Effector CD8-positive, alpha-beta T cell (primary cell): ENCODE measurements at places on chromosomes 5 and 9.

DNA sequence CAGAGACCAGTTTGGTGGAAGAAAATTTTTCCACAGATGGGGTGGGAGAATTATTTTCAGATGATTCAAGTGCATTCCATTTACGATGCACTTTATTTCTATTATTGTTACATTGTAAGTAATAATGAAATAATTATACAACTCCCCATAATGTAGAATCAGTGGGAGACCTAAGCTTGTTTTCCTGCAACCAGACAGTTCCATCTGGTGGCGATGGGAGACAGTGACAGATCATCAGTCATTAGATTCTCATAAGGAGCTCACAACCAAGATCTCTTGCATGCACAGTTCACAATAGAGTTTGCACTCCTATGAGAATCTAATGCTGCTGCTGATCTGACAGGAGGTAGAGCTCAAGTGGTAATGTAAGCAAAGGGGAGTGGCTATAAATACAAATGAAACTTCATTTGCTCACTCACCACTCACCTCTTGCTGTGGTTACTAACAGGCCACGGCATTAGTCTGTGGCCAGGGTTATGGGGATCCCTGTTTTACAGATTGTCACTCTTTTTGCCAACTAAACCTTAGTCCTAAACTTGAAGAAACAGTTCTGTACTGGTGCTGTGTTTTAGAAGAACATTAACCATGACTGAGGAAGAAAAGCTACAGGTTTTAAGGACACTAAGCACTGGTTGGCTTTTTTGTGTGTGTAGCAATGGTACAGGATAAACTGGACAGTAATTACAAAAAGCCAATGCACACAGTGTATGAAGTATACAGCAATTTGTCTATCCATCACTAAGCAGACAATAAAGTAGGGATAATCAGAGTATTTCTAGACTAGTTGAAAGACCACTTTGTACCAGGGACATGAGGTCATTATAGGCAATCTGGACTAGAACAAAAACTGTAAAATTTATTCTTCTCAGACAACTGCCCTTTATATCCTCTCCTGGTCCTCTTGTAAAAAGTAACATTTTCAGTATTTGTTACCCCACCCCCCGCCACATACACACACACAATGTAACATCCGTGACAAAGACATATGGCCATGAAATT, 9.9 kb downstream of the TMEM232 start:
- DNase-seq, result no peak

DNA sequence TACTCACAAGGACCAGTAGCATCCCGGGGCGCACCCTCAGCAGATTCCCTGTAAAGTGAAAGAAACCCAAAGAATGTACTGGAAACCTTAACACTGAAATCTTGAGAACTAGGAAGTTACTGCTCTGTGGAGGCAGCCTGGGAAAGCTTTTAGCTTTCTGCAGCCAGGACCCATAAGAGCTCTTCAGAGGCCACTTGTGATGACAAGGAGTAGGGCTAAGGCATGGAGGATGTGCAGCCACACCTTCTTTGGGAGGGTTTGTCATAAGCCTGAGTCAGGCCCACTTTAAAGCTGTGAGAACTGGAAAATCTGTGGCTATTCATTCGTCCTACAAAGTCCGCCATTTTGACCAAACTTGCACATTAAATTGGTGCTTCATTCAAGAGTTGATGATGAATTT, 291.1 kb upstream of the TLE4 start:
- DNase-seq, result no peak

- no peak for DNase-seq
These were observed 1171.6 kb upstream of the CDH18 start for GRCh38 chr5:21159510-21160059.

DNA sequence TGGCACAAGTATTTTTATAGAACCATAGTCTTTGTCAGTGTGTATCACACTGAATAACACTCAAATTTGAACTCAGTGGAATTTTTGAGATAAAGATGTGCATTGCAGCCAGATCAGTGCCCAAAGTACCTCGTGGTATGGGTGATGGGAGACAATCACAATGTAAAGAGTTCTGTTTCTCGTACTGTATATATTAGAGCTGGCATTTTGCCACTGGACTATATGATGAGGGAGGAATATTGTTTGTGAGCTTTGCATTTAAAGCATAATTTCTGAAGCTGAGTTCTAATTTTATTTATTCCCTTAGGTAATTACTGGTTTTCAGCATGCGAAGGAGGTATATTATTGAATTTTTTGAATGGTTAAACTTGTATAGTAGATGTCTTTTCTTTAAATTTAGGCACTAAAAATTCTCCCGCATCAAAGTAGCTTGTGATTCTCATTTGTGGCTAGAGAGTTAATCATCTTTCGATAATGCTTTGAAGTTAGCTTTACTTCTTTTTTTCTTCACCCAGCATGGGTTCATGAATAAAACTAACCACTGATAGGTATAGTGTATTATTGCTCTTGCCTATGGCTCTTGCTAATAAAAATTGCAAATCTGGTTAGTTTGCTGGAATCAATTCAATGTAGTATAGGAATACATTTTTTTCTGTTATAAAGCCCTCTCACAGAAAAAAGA, 43.1 kb downstream of the PAM start:
- no peak for DNase-seq

GRCh38 chr9:133109931-133110650, 10.9 kb downstream of the RALGDS start:
- DNase-seq, result no peak

DNA sequence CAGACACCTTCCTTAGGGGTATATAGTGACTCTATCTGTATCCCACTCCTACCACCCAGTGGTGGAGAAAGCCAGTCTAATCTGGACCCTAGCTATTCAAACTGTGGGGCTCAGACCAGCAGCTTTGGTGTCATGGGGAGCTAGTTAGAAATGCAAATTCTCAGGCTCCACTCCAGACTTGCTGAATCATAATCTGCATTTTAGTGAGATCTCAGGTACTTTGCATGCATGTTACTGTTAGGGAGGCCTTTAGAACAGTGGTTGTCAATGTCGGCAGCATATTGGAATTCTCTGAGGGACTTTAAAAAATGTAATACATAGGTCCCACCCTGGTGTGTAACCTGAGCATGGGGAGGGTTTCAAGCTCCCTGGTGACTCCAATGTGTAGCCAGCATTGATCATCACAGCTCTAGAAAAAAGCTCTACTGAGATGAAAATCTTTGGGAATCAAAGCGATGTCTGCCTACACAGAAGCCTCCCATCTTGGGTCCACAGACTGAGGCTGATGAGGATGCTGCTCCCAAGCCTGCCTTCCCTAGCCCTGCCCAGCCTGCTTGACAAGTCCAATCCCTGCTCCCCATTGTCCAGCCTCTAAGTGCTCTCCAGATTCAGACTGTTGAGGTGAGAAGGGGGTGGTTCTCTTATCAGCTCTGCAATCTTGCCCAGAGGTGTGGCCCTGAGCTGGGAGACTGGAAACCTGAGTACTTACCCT, 11.9 kb upstream of the GM2A start:
- no peak for DNase-seq

- DNase-seq, result no peak
These were observed 4.6 kb downstream of the HOMER1 start for GRCh38 chr5:79509244-79509885.
